ENCODE measurements at places on chromosomes 2 and 18.
A peak's percentile ranks its signal among the peaks of the same experiment; 100 is the strongest.

DNA sequence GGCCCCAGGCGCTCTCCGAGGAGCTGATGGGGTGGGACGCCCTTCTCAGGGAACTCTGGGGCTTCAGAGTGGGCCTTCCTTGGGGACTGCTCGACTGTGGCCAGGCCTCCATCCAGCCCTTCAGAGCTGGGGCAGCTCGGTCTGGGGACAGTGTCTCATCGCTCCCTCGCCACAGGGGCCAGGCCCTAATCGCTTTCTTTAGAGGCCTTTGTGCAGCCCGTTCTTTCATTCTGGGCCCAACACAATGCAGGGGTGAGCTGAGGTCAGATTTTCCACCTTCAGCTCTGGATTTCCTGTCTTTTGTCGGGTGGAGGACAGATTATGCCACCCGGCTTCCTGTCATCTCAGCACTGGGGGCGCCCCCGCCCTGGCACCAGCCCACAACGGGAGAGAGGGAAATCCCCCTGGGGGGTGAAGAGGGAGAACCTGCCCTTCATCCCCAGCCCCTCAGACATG, 25.2 kb downstream of the MYCN start:
- DNase-seq, result no peak

- peak; percentile 62 for DNase-seq
Observed at GRCh38 chr2:55010149-55010591, 40.1 kb downstream of the RTN4 start.

GRCh38 chr2:241728627-241729026, 5.8 kb upstream of the D2HGDH start:
- no peak for DNase-seq

- no peak for DNase-seq
Observed at GRCh38 chr2:112216167-112216566, 38.7 kb downstream of the ZC3H8 start.

- no peak for DNase-seq
Observed at GRCh38 chr2:220033546-220033945, 406.1 kb downstream of the SLC4A3 start.

DNA sequence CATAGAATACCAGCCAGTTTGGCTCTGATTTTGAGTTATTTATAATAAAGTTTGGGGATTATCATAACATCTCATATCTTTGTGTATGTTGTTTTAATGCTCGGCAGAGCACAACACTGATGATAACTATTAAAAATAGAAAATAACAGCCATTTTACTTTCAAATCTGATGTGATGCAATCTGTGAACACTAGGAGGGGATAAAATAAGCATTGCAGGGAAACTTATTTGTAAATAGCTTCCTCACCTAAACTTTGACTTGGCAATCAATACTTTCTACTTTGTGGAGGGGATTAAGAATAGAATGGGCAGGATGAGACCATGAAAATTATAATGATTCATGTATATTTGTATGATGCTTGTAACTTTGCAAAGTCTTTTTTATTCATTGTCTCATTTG, 54.4 kb downstream of the USP14 start:
- peak; percentile 4 for DNase-seq

GRCh38 chr2:130836501-130837174, at the start of gene ARHGEF4:
TSS of gene ARHGEF4 (plus strand) at chr2:130836914. CDS start at chr2:130836954, 40 bp downstream.
- peak; percentile 50 for DNase-seq

- no peak for DNase-seq
Observed at GRCh38 chr2:207224381-207224780, 58.6 kb upstream of the KLF7 start.

DNA sequence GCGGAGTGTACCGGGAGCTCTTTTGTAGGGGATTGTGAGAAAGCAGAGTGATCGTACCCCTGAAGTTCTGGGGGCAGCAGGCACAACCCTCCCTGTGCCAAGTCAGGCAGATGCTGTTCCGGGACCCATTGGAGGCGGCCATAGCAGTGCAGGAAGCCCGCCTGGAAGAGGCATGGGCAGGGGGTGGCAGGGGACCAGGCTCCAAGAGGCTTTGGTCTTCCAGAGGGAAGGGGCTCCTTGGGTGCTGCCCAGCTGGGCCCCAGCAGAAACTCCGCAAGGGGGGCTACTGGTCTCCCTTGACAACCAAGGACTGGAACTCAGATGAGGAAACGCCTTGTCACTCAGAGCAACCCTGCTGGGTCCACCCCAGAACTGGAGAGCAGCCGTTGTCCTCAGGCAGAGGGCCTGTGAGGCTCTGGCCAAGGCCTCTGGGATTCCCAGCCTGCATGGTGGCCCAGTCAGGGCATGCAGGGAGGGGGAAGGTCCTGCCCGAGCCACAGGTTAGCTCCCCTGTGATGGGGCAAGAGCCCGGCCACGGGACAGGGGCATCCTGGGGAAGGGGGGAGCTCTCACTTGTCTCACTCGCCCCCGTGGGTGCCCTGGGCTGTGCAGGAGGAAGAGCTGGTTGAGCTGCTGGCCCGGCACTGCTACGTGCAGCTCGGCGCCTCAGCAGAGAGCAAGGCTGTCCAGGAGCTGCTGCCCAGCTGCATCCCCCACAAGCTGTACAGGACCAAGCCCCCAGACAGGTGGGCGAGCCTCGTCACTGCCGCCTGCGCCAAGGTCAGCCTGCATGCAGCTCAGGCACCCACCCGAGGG, 21.0 kb upstream of the GPR17 start:
- no peak for DNase-seq

DNA sequence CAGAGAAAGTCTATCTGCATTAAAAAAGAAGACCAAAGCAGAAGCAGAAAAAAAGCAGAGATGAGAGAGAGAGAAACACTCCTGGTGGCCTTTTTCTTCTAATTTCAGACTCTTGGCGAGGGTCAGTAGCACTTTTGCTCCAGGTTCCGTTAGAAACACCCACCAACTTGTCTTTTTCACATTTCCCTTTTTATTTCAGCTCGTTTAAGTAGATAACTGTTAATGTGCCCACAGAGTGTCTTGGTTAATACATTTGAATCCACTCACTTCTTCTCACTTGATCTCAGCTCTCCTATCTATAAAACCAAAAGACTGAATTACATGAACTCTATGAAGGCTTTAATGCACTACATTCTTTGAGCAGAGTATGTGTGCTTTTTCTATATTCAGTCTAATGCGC, 63.1 kb downstream of the AAK1 start:
- no peak for DNase-seq

DNA sequence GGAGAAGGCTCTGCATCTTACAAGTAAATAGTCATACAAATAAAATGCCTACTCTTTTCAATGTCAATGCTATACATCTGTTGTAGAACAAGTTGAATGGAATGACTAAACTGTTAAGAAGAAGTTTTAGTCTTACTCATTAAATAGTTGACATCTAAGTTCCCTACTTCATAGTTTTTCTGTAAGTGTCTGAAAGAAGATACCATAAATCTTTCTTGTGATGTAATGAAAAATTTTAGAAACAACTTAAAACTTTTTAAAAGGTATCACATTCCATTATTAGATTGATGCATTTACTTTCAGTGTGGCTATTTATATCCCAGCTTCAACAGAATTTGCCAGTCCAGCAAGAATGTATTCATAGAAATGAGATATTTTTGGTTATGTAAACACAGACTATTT, 185.2 kb upstream of the EPC2 start:
- no peak for DNase-seq

- peak; percentile 48 for DNase-seq
Observed at GRCh38 chr2:8574196-8575037, 107.4 kb upstream of the ID2 start.

- DNase-seq, result no peak
Observed at GRCh38 chr2:27320958-27321543, 1.8 kb downstream of the MPV17 start.
